ENCODE measurements at places on chromosomes 12 and 14.

DNA sequence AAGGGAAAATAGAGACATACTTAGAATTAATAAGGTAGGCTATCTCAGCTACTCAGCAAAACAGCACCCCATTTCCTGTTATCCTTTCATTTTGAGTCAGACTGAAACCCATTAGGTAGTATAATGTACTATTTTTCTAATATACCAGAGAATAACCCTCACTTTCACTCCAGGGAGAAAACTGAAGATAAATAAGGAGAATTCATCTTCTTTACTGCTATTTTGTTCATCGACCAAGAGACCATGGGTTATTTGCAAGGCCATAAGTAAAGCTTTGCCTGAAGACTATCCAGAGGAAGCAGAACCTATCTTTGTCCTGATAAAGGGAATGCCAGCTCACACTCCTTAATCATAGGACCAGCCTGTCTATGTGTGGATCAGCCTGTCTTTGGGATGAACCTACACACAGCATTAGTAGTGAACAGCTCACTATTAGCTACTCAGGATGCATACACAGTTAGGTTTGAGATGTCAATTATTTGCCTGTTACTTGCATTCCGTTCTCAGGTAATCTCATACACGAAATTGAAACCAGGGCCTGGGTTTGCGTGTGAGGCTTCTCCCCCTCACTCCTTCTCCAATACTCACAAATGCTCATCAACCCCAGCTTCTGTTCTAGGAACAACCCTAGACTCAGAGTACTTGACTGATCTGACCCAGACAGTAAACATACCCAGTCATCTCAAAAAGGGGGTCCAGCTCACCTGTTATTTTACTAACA is 124.4 kb downstream of the DAD1 start:
- DNase-seq: no peak

DNA sequence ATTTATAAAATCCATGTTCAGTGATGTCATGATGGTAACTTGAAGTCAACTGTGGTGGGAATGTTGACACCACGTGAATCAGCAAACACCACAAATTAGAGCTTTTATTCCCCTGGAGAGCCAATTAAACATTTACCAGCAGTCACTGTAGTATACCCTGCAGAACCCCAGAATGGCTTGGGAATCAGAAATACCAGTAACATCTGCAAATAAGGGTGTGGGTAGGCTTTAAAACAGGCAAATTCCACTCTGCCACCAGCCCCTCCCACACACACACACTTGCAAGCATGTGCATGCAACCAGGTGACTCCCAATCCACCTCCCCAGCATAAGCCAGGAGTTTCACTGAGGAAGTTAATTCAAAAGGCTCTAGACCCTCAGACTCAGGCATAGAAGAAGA is 63.6 kb upstream of the TMEM263 start:
- no peak for DNase-seq

DNA sequence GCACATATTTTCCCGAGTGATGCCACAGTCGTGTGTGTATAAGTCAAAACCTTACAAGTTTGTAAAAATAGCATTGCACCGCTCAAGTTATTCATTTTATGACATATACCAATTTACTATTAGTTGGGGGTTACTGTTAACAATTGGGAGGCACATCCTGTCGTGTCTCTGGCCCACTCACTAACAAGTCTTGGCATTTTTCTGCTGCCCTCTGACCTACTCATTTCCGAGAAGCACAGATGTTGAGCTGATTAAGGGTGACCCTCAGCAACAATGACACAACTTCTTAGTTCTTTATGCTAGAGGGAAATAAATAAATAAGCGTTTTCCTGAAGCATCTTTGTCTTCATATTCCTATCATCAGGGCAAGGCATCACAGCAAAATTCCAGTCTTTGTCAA is 6.8 kb upstream of the ATG14 start:
- DNase-seq: no peak

DNA sequence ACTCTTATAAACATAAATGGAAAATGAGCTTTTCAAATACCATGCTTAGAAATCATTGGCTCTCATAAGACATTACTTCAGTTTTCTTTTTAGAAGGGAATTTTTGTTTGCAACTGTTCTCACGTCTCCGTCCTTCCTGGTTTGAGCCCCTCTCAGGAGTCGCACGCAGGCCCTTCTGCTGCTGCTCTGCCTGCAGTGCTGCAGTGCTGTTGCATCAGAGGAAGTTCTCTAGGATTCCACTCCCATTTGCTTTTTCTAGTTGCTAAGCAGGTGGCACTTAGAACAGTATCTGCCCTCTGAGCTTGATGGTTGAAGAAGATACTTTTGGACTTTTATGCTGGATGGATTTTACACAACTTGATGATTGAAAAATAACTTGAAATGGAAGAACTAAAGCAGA is 70.8 kb downstream of the SCN8A start:
- no peak for DNase-seq

- DNase-seq: no peak
Observed at GRCh38 chr12:11577658-11578260, 71.7 kb upstream of the ETV6 start.

DNA sequence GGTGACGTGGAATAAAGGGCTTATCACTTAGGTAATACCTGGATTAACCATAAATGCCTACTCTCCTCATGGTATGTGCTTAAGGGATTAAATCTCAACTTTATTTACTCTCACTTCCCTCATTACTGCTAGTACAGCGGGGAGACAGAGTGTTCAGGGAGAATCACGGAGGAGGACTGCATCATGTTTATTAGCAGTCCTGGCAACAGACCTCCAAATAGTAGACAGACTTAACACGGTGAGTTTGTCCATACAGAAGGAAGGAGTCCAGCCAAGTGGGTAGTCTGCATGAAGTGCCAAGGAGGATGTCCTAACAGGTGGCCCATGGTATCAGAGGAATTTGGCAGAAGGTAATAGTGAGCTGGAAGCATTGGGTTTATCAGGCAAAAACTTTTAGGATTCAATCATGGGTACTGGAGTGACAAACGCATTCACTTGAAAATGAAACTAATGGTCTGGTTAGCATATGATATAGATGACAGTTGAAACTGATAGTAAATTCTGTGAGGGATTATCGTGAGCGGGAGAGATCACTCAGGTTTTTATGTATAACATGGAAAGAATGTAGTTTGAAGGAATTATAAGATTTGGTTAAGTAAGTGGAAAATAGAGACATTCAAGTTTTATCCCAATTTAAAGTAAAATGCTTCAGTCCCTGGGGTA is 471.8 kb downstream of the TMEM117 start:
- DNase-seq: no peak

Measured in HTR-8/SVneo (cell line).